Stimulated activated naive CD8-positive, alpha-beta T cell treated with anti-CD3 and anti-CD28 coated beads, Interleukin-15, Interleukin-2, amounts not matched to agents 100 U/mL and 50 U/mL, for 24 hours (primary cell): ENCODE measurements at places on chromosomes 2 and 18.

- DNase-seq, result no peak
Observed at GRCh38 chr2:8378016-8378810, 303.6 kb upstream of the ID2 start.

- DNase-seq, result no peak
Observed at GRCh38 chr2:70078384-70078783, 8.9 kb upstream of the PCBP1 start.

DNA sequence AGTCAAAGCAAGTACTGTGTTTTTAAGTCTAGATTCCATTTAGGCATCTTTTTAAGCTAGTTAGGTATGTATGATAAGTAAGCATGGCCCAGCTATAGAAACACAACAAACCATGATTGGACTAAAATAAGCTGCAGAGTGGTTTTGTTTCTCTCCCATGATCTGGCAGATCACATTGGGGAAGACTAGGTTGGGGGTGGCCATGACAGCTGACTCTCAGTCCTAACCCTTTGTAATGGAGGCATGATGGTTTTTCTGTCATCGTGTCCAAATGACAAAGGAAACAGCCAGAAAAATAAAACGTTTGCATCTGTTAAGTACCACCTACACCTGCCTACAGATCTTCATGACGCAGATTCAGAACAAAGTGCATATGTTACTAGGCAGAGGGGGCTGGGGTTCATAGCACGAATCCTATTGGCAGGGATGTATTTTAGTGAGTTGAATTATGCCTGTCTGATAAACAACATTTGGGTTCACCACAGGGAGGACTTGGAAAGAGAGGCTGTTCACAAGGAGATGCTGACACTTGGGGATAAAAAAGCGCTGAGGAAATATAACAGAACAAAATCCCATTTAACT is 33.8 kb upstream of the GALNT5 start:
- no peak for DNase-seq

- no peak for DNase-seq
Observed at GRCh38 chr2:25885933-25886332, 7.6 kb upstream of the ASXL2 start.

DNA sequence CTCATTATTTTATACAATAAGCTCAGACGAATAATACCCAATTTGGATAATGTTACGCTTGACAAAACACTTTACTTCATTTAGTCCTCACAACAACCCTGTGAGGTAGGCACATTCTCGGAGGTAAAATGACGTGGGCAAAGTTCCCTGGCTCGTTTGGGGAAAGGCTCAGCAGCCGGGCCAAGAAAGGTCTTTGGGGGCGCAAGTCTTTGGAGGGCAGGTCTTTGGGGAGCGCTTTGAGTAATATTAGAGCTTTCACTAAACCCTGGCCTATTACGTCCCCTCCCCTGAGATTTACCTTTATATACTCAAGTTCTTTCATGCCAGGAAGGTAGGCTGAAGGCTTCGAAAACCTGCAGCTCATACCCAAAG is 427 bp downstream of the RBKS start:
- no peak for DNase-seq

GRCh38 chr2:152594022-152594766 is 123.1 kb downstream of the PRPF40A start:
- no peak for DNase-seq

GRCh38 chr2:241678307-241678706 is 8.3 kb downstream of the DTYMK start:
- DNase-seq, result no peak

DNA sequence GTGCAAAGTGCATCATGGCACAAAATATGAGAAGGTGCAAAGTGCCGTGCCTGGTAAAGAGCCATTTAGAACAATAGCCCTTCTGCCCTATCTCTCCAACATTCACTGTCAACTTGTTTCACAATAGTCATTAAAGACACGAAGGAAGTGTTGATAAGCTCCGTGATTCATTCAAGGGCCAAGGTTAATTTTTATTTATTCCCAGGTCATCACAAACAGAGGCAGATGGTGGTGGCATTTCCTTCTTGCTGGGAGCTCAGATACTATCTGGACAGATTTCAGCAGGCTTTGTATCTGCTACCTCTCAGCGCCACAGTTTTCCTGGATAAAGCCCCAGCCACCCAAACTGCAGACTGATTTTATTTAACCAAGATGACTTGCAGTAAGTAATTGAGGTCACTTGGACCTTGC is 309.3 kb downstream of the ZNF521 start:
- DNase-seq, result no peak

DNA sequence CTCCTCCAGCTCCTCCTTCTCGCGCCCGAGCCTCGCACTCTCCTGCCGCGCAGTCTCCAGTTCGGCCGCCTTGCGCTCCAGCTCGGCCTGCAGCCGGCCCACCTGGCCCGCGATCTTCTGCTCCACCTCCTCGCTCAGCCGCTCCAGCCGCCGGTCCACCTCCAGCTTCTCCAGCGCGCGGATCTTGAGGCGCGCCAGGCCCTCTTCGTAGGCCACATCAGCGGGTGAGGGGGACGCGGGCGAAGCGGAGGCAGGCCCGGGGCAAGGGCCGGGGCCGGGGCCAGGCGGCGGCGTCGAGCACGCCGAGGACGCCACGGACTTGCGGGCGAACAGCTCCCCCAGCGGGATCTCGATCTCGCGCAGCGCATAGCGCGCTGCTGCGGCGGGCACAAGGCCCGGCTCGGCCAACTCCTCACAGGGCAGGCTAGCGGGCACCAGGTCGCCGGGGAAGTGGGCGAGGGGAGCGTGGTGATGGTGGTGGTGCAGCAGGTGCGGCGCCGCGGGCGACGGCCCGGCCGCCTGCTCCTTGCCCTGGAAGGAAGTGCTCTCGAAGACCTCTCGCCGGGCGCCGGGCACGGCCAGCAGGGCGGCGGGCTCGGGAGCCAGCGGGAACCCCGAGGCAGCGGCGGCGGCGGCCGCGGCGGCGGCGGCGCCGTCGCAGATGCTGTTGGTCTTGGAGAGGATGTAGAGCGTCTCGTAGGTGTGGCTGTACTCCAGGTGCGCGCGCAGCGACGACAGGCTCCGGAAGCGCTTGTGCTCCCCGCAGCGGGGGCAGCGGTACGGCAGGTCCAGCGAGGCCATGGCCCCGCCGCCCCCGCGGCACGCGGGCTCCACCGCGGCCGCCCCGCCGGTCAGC is 15.2 kb downstream of the FBXO41 start:
- DNase-seq, result peak; percentile 61

- DNase-seq, result no peak
Observed at GRCh38 chr2:73037947-73038585, 33.4 kb downstream of the SFXN5 start.

DNA sequence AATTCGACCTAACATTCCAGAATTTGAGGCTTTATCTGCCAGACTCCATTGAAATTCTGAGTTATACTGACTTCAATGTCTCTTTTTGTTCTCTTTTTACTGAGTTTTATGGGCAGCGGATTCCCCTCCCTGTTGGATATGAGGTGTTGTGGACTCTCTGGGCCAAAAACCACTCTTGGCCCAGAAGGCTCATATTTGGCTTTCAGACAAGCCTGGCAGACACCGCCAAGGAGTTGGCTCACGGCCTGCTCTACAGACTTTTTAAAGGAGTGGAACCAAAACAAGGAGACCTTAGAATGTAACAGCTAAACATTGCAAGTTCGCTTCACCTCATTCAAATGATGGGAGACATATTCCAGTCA is 206.4 kb upstream of the NCKAP5 start:
- DNase-seq, result no peak

GRCh38 chr18:69127873-69128500 is 272.7 kb upstream of the DOK6 start:
- DNase-seq, result no peak

- DNase-seq, result peak; percentile 51
Observed at GRCh38 chr2:98479959-98480524, 35.4 kb downstream of the INPP4A start.

GRCh38 chr2:20880221-20880771 is 57.4 kb upstream of the LDAH start:
- DNase-seq, result no peak

GRCh38 chr18:43961722-43962121 is 684.4 kb upstream of the SYT4 start:
- no peak for DNase-seq

- no peak for DNase-seq
Observed at GRCh38 chr2:143807192-143807591, 678.0 kb downstream of the ARHGAP15 start.

DNA sequence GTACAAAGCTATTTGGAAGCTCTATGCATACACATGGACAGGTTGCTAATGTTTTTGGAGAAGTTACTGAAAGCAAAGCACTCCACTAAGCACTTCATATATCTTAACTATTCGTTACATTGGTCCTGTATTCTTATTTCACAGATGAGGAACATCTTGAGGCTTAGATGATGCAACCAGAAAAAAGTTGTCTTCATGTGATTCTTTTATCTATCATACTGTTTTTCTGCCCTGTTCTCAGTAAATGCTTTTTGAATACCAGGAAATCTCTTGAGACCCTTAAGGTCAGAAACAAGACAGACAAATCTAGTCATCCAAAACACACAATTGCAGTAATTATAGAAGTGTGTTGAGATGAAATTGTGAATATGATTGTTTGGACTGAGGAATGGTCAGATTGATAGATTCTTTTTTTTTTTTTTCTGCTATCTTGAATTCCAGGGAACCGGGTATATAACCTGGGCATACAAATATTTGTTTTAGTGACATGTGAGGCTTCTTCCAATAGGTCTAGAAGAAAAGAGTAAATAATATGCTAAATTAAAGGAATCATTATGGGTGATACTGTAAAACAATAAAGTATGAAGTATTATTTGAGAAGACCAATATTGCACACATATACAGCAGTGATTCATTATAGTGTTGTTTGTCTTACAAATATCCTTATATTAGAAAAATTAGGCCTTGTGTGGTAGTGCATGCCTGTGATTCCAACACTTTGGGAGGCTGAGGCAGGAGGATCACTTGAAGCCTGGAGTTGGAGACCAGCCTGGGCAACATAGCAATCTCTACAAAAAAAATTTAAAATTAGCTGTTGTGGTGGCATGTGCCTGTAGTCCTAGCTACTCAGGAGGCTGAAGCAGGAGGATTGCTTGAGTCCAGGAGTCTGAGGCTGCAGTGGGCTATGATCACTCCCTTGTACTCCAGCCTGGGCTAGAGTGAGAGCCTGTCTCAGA is 33.7 kb downstream of the EHBP1 start:
- DNase-seq, result no peak

DNA sequence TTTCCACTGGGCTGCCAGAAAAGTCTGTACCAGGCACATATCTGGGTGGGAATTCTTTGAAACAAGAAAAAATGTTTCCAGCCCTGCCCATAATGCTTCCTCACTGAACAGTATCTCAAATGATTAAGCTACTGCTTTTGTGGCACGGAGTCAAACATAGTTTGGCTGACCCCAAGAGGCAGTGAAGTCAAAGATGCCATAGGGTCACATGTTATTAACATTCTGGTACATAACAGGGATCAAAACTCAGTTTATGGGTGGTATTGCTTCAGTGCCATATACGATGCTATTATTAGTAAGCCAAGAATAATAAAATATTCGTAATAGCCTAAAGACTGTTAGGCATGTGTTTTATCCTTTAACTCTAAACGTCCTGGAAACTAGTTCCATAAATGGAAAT is 112.4 kb downstream of the FEZ2 start:
- DNase-seq, result no peak

- no peak for DNase-seq
Observed at GRCh38 chr2:226554701-226555100, 244.9 kb downstream of the IRS1 start.

DNA sequence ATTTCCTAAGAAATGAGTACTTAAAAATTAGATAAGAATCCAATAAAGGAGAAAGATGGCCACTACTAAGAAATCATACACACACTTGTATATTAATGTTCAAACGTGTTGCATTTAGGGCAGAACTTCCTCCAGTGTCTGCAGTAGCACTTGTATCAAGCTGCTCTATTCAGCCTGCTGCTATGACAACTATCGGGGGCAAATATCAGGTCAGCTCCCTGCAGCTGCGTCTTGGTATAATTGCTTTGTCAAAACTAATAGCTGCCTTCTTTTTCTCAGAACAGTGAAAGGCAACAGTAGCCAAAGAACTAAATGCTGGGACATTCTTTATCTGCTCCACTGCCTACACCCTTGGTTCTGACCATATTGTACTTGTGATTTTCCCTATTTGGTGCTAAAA is 300.7 kb downstream of the NOL4 start:
- no peak for DNase-seq

DNA sequence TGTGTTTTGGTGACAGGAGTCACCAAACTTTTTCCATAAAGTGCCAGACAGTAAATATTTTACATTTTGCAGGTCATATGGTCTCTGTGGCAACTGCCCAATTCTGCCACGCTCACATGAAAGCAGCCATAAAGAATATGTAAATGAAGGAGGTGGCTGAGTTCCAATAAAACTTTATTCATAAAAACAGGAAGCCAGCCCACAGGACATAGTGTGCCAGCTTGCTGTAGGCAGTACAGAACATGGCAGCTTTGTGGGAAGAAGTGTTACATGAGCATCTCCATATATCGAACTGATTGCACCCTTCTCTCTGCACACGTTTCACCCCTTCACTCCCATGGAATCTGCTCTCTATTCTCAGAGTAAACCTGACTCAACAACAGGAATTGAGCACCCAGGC is 10.2 kb downstream of the ASB18 start:
- no peak for DNase-seq

DNA sequence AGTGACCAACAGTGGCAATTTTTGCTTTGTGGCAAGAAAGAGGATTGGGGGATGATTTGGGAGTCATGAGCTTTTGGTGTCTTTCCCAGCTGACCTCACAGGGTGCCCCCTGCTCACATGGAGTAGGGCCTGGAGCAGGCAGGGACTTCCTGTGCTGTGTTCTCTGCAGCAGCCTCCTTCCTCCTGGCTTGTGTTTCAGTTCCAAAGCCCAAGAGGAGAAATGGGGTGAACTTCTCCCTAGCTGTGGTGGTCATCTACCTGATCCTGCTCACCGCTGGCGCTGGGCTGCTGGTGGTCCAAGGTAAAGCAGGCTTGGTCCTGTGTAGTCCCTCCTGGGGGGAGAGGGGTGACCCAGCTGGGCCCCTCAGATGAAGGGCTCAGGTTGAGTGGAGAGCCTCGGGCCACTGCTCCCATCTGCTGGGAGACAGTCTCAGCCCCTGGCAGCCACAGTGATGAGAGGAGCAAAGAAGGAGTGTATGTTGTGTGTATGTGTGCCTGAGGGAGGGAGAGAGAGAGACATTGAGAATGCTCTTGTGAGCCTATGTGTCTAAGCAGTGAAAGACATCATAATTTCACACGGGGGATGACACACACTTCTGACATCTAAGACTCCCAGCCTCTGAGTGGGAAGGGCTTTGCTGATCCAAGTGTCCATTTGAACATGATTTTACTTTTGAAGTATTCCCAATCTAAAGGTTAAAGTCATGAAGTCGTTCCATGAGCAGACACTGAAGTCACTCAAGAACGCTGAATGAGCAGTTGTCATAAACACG is 27.2 kb downstream of the MARCO start:
- DNase-seq, result no peak

DNA sequence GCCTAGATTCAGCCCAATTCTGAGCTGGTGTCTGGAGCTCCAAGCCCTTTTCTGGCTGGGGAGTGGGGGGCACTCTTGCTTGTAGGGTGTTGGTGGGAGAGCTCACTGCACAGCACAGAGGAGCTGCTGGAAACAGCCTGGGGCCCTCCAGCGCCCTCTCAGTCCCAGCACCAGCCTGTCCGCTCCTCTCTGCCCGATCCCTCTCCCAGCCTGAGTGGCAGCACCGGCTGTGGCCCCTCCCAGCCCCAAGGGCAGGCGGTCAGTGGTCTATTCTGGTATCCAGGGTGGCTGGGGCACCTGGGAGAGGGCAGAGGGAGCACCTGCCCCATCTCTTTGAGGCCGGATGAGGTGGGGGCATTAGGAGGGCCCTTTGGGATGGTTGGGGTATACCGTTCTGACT is 13.2 kb upstream of the DES start:
- DNase-seq, result no peak
